ENCODE measurements at places on chromosomes 3 and 15. TPM values are rescaled to one million over a fixed set of nuclear protein-coding genes. Genes with fewer than 3 reads are reported as not detected.

GRCh38 chr3:72266016-72266370 lies 481.0 kb upstream of the PROK2 start:
- DNase-seq, result no peak

DNA sequence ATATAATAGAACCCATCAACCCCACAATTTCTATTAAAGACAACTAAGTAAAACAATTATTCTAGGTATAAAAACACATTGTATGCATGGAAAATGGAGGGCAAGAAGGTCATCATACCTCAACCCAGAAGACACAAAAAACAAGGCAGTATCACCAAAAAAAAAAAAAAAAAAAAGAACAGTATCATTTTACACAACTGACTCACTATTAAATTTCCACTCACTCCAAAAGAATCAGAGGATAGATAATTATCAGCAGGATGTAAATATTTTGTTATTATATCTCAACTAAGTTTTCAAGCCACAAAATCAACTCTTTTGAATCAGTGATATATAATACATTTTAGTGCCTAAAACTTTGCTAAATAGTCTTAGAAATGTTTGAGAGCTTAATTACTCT lies 55.0 kb downstream of the CLASP2 start:
- no peak for DNase-seq

GRCh38 chr3:194787072-194787471 lies 101.4 kb downstream of the FAM43A start:
- DNase-seq, result no peak

GRCh38 chr15:89991312-89991711 lies 9.8 kb upstream of the ZNF710 start:
- DNase-seq, result no peak

DNA sequence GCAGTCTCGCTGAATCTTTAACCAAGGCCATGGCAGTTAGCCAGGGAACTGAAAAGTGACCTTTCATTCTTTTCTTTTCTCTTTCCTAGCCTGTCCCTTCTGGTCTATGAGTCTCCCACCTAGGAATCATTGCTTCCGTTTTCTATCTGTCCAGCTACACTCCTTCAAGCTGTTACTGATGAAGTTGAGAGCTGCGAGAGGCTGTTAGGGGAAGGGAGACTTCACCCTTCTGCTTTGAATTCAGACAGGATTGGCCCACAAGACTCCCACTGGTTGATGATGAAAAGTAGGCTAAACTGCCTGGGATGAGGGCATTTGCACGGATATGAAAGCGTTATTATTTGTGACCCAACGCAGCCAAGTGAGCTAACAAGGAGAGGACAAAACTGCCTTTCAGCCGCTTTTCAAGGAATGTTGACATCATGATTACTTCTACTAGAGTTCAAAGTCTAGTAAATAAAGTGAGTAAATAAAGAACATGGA lies 30.2 kb downstream of the EIF4E3 start:
- DNase-seq, result no peak

DNA sequence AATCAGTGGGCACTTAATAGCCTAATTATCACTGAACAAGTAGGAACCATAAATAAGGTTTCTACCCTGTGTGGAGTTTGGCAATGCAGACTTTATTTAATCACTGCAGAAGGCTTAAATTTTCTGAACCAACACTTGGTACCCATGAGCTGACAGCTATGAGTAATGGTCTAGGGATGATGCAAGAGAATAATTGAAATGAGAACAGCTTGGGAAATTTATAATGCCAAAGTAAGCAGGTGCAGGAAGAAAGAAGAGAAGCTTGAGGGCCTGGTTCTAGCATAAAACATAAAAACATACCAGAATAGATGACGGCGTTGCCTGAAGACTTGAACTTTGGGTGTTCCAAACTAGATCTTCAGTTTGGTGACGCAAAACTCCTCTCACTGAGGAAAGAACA lies 67.0 kb downstream of the IMPG2 start:
- DNase-seq, result no peak

Gene SLC12A8
- 12.8 TPM for total RNA-seq

Measured in esophagus squamous epithelium (tissue), 5 donors.